ENCODE measurements at places on chromosomes 3 and 15.

DNA sequence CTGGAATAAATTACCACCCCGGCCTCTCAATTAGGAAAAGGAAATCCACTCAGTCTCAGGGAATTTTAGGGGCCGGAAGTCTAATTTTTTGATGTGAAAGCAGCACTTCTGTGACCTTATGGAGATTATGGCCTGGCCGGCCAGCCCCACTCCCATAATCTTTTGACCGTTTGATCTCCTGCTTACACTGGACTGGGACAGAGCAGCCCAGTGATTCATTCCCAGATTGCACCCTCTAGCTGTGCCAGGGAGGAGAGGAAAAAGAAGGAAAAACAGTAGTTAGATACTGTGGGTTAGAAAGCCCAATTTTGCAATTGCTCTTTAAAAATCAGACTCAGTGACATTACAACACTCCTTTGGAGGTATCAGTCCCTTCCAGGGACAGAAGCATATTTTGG, 32.4 kb downstream of the GJD2 start:
- DNase-seq, result no peak

- no peak for DNase-seq
Observed at GRCh38 chr3:72739531-72740466, 108.4 kb downstream of the SHQ1 start.

DNA sequence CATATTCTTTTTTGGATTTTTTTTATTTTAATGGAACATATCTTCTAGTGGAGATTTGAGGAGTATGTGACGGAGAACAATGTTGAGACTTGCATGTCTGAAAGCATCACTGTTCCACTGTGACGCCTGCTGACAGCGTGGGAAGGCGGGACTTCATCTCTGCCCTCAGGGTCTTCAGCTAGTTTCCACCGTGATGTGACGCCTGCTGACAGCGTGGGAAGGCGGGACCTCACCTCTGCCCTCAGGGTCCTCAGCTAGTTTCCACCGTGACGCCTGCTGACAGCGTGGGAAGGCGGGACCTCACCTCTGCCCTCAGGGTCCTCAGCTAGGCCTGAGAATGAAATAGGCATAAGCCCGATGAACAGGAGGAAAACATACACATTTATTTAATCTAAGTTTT, 70.7 kb downstream of the LMLN start:
- DNase-seq, result no peak

DNA sequence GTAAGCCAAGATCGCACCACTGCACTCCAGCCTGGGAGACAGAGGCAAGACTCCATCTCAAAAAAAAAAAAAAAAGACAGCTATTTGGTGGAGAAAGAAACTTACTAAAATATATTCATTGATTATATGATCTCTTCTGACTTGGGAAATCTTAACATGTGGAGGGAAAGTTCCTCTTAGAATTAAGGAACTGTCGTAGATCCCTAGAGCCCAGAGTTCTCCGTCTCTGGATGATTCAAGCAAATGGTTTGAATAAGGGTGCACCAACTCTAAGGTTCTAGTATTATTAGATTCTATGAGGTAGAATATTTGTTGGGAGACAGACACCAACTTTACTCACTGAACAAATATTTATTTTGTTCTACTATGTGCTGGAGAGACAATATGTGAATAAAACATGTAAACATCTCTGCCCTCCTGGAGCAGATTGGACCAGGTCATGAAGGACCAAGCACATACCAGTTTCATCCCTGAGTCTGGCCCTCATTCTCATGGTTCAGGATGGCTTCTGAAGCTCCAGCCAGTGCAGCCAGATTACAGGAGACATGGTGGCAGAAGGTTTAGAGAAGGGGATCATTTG, 129.7 kb downstream of the MITF start:
- no peak for DNase-seq

DNA sequence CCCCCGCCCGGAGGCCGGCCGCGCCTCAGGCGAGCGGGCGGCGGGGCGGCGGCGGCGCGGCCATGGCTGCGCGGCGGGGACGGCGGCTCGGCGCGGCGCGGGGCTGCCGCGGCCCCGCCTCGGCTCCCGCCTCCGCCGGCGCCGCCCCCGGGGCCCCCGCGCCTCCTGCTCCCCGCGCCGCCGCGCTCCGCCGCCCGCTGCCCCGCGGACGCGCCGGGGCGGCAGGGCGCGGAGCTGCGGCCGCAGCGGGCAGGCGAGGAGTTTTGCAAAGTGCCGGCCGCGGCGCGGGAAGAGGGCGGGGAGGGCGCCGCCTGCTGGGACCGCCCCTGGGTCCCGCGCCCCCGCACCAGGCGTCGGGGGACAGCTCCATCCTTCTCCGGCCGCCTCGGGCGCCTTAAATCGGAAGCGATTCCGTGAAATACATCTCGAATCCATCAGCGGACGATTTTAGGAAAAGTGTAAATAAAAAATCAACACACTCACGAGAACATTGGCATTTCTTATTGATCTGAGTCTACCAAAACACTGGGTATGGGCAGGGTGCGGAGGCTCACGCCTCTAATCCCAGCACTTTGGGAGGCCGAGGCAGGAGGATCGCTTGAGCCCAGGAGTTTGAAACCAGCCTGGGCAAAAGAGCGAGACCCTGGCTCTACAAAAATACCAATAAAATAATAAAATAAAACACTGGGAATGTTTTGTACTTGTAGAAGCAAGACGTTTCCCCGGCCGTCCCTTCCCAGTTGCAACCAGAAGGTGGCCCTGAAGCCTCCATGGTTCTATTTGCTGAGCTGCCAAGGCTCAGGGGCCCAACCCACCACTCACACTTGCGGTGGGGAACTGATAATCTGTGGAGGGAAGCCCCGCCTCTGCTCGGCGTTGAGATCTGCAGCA, 136.9 kb downstream of the NUP210 start:
- peak; percentile 53 for DNase-seq

DNA sequence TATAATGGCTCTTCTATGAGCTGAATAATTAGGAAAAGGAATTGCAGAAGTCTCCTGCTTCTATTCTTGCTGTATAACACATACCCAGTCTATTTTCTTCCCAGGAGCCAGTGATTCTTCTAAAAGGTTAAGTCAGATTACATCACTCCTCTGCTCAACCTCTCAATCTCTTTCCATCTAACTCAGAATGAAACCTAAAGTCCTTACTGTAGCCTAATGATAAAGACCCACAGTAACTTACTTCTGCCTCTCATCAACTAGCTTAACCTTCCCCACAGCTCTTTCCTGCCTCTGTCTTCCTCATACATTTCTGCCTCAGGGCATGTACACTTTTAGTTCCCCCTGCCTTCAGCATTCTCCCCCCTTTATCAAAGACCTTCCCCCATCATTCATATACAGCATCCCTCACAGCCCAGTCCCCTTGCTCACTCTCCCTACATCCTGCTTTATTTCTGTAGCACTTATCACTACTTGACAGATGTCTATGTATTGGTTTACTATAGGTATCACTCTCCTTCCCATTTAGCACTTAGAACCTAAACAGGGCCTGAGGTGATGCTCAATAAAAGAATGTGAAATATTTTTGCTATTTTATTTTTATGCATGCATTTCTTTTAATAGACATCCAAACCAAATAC, 28.5 kb upstream of the CMTM6 start:
- no peak for DNase-seq

GRCh38 chr15:78684657-78685056, 43.6 kb upstream of the CHRNB4 start:
- no peak for DNase-seq

- DNase-seq, result no peak
Observed at GRCh38 chr3:35737934-35738706, 98.8 kb downstream of the ARPP21 start.

- no peak for DNase-seq
Observed at GRCh38 chr3:111769110-111769991, 89.7 kb upstream of the PHLDB2 start.

- DNase-seq, result no peak
Observed at GRCh38 chr3:69320871-69321271, 65.0 kb downstream of the FRMD4B start.

GRCh38 chr15:92524874-92525565, 130.6 kb downstream of the FAM174B start:
- DNase-seq, result no peak

- DNase-seq, result no peak
Observed at GRCh38 chr3:52391096-52391495, 53.8 kb downstream of the SEMA3G start.

GRCh38 chr3:98650971-98651779, 57.8 kb upstream of the CPOX start:
- DNase-seq, result no peak

All from stimulated activated CD4-positive, alpha-beta T cell treated with anti-CD3 and anti-CD28 coated beads, Interleukin-2, amount 100 ng/mL, for 24 hours (primary cell).